Uterus (tissue), 4 donors: ENCODE measurements at places on chromosomes 3 and 15. TPM values are rescaled to one million over a fixed set of nuclear protein-coding genes. Genes with fewer than 3 reads are reported as not detected.

- DNase-seq = no peak
- no peak overlapping the region for H3K27ac ChIP-seq
- no peaks in the 10 kb centered on the region for H3K36me3 ChIP-seq
- H3K27me3 ChIP-seq = no peaks in the 10 kb centered on the region
- no peak overlapping the region for H3K4me3 ChIP-seq
Measured at GRCh38 chr15:84975871-84976351, 5.7 kb upstream of the PDE8A start.

- no peak overlapping the region for H3K27ac ChIP-seq
- no peak overlapping the region for H3K4me3 ChIP-seq
- no peaks in the 10 kb centered on the region for H3K4me1 ChIP-seq
- no peaks in the 10 kb centered on the region for H3K27me3 ChIP-seq
Measured at GRCh38 chr3:13057282-13058040, 15.8 kb downstream of the IQSEC1 start.

DNA sequence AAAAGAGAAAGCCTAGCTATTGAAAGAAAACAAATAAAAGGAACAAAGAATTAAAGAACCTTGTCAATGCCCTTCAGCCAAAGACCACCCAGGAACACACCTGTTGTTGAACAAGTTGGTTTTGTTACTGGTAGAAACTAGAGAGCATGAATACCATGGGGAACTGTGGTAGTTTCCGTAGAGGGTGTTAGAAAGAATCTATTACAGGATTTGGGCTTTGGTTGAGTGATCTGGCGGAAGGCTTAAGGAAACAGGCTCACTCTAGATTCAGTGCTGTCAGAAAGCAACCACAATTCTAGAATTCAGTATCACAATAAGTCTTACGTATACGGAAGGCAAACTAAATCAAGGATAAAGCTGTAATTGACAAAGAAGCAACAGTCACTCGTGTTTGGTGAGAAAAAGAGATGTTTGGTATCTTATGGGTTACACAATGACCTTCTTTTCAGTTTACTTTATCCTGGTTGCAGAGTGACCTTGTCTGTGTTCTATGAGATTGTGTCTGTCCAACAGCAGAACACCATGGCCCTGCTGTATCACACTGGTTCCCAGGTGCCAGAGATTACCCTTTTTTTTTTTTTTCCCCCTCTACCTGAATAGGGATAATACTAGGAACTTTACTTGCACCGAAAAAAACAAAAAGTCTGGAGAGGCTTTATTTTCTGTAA lies 265.9 kb downstream of the SHQ1 start:
- no peaks in the 10 kb centered on the region for H3K36me3 ChIP-seq
- H3K27me3 ChIP-seq = no peaks in the 10 kb centered on the region
- H3K4me1 ChIP-seq = no peaks in the 10 kb centered on the region
- no peak overlapping the region for H3K4me3 ChIP-seq

DNA sequence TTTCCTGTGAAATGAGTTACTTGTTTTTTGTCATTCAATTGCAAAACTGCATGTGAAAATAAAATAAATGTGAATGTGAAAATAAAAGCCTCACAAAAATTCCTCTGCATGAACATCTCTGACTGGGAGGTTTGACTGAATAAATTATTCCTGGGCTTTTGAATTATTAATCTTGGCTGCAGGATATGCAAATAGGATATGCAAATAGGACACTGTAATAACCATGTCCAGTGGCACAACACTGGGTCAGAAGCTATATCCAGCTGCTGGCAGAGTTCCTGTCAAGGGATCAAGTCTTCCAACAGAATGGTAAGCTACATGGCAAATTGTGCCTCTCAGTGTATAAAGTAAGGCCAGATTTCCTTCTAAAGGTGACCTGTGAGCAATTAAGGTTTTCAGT lies at the start of gene SUCNR1:
SUCNR1 (plus strand) TSS at position 246 of the 400 bp plus-strand sequence. CDS start 6,250 bp downstream, outside the sequence.
- H3K4me3 ChIP-seq = no peak within 1 kb of the TSS
- H3K36me3 ChIP-seq = no peaks in the 10 kb centered on the region
- no peaks in the 10 kb centered on the region for H3K4me1 ChIP-seq
- H3K27ac ChIP-seq = no peak within 1 kb of the TSS

DNA sequence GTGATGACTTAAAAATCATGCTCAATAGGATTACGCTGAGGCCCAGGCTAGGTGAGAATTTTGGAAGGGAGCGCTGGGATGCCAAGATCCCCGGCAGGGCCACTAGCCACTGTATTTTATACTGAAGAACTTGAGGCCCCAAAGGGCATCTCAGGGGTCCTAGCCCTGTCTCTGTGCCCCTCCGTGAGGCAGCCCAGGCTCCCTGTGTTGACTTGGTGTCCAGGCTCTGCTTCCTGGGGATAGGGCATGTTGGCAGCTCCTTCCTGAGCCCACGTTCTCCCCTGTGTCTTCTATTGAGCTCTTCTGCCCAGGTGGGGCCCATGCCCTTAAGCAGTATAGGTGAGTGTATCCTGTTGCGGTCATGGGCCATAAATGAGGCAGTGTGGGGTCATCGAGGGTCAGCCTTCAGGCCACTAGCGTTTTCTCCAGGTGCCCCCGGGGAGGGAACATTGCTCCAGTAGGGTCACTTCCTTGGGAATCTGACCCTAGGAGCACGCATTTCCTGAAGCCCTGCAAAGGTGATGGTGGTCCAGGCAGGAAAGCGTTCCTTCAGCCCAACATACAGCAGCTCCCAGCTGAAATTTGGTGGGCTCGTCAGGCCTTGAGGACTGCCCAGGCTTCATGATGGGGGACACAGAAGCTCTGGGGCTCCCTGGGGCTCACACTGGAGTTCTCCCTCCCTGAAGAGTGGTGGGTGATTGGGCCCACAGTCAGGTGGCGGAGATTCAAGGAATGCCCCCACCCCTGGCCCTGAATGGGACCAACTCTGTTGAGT lies 189.4 kb downstream of the UBE3A start:
- no peaks in the 10 kb centered on the region for H3K36me3 ChIP-seq
- no peaks in the 10 kb centered on the region for H3K27me3 ChIP-seq
- H3K4me1 ChIP-seq = no peaks in the 10 kb centered on the region
- no peak overlapping the region for H3K4me3 ChIP-seq
- DNase-seq = peak; percentile 5
- H3K27ac ChIP-seq = no peak overlapping the region

DNA sequence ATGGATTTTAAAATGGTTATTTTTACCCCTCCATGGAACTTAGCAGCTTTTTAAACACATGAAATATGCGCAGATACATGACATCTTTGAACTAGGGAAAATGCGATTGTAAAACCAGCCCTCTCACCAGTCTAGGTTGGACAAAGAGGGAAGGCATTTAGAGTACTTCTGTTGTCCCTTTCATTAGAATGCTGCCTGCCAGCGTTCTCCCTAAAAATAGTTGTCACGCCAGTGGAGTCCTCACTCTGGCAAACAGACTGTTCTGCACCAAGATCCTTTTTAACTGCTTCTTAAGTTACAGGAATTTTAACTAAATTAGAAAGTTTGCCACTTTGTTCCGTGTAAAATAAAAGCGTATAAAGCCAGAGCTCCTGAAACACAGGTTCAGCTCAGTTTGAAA lies 295.3 kb downstream of the VPS13C start:
- H3K4me3 ChIP-seq = no peak overlapping the region
- H3K36me3 ChIP-seq = no peaks in the 10 kb centered on the region
- H3K27ac ChIP-seq = no peak overlapping the region
- no peaks in the 10 kb centered on the region for H3K27me3 ChIP-seq

Gene TF
- total RNA-seq = not detected

Gene CD96
- 2.8 TPM for total RNA-seq

Gene LYZL4
- not detected for total RNA-seq

Gene CFAP100
- total RNA-seq = 0.98 TPM
